Activated T-cell treated with anti-CD3 and anti-CD28 coated beads for 1 hour (primary cell): ENCODE measurements at places on chromosomes 16 and 17.
A peak's percentile ranks its signal among the peaks of the same experiment; 100 is the strongest.

DNA sequence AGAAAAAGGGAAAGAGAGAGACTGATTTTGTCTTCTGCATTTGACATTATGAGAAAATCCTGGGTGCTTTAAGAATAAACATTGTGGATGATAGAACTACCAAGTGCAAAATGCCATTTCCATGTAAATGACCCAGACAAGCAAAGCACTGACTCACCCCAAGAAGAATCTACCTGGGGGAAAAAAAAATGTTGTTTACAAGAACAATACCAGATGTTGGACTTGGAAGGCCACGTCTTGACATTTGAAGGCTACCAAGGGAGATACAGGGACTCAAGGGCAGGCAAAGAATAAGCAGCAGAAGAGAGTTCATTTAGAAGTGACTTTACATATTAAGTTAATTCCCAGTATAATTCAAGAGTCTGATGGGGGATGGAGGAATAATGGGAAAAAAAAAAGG lies 125.3 kb downstream of the TMEM114 start:
- DNase-seq, result no peak

DNA sequence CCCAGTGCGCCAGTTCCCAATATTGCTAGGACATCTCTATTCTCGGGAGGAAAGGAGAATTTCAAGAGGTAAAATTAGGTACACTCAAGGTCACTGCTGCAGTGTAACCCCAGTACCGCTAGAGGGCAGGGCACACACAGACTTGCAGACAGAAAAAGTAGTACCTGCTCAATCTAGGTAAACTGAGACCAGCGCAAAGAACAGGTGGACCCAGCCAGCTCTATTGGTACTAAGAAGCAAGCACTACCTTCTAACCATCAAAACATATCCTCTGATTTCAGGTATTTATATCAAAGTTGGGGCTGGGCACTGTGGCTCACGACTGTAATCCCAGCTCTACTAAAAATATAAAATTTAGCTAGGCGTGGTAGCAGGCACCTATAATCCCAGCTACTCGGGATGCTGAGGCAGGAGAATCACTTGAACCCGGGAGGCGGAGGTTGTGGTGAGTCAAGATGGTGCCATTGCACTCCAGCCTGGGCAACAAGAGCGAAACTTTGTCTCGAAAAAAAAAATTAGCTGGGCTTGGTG lies 3.6 kb upstream of the WDR81 start:
- peak; percentile 60 for DNase-seq

GRCh38 chr17:17511881-17512858 lies 16.0 kb upstream of the RASD1 start:
- no peak for DNase-seq

DNA sequence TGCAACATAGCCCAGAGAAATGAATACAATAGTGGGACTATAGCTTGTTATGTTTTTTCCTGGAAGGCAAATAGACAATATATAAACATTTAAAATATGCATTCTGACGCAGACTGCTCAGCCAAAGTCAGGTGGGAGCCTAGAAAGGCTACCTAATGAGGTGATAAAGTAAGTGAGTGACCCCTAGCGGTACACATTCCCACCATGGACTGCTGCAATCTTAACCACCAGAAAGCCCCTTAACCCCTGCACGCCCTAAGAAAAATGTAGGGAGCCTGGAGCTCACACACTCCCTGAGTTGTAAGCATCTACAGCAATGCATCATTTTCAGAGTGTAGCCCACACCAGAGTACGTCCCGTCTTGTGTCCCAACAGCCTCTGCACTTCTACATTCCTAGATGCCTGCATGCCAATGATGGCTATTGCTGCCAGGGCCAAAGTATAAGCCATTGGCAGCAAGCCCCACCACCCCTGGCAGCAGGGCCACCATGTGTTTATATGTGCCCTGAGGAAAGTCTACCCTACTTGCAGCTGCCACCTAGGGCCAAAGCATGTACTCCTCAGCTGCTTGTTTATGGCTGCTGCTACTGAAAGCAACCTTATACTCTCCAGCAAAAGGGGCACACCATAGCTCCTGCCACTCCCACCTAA lies 127.6 kb downstream of the KIF2B start:
- no peak for DNase-seq

GRCh38 chr17:2304931-2305330 lies 1.2 kb downstream of the SRR start:
- no peak for DNase-seq

DNA sequence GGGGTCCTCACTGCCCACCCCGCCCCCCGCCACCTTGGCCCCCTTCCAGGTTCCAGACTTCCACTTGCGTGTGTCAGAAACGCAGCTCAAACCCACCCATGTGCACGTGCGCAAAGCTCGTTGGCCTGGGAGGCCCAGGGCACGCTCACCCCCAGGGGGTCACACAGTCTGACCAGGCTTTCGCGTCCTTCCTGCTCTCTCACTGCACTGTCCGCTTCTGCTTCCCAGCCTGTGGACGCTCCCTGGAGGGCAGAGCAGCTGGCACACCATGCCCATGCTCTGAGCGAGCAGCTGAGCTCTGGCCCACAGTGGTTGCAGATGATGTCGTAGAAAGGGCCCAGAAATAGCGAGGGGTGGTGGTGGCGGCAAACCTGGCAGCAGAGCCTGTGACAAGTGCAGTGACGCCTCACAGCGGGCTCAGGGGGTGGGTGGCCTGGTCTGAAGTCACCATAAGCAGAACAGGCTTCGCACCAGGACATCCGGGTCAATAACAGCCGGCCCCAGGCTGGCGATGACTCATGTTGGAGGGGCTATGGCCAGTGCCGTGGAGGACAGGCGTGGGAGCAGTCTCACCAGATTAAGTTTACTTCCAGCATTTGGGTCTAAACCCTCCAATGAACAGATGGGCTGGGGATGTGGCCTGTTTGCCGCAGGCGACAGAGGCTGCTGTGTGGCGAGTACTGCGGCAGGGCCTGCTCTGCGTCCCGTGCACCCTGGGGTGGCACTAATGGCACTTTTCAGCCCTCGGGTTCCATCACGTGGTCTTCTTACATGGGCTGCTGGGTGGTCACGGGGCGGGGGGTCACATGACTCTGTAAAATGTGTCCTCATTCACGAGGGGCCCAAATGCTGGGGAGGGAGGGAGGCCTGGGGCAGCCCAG lies 49.0 kb downstream of the NT5M start:
- DNase-seq, result no peak

DNA sequence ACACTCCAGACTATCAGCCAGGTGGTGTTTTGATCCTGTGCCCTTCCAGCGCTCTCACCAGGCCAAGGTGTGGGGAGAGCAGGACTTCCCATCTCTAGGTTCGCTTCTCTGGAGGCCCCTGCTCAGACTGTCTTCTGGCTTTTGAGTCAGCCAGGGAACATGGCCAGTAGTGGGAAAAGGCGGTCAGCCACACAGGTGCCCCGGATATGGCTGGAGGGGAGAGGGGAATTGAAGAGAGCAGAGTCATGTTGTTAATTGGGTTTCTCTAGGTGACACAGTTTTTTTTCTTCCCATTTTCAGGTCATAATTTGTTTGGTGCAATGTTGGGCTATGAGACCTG lies 1.5 kb downstream of the MINK1 start:
- DNase-seq, result no peak

DNA sequence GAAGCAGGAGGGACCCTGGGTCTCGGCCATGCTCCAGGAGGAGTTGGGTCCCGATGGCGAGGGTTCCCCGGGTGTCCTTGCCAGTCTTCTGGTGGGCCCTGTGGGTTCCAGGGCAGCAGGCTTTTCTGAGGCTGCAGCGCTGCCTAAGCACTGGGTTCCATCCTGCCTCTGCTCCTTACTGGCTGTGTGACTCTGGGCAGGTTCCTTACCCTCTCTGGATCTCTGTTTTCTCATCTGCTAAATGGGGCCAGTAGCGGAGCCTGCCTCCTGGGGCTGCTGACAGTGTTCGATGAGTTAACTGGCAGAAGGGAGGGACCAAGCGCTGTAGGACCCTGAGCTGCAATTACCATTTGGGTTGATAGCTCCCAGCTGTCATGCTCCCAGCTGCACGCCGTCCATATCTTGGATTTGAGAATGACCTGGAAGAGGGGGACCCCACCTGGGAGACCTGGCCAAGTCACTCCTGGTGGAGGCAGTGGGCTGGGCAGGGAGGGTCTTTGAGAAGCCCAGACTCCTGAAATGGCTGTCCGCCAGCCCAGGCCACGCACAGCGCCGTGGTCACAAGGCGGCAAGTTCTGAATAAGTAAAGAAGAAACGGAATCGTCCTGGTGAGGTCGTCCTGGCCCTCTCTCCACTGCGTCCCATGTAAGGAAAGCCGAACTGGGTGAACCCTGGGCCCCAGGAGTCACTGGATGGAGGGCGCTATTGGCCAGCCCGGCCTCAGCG lies 47.2 kb upstream of the GSE1 start:
- DNase-seq, result no peak

GRCh38 chr17:44203731-44204440 lies 4.2 kb upstream of the ATXN7L3 start:
- DNase-seq, result no peak

- DNase-seq, result no peak
Measured at GRCh38 chr17:31092475-31093064, 2.2 kb upstream of the NF1 start.

GRCh38 chr16:55872130-55872529 lies 3.0 kb downstream of the CES5A start:
- DNase-seq, result no peak

GRCh38 chr17:64005734-64006167 lies 7.6 kb downstream of the PRR29 start:
- DNase-seq, result no peak

DNA sequence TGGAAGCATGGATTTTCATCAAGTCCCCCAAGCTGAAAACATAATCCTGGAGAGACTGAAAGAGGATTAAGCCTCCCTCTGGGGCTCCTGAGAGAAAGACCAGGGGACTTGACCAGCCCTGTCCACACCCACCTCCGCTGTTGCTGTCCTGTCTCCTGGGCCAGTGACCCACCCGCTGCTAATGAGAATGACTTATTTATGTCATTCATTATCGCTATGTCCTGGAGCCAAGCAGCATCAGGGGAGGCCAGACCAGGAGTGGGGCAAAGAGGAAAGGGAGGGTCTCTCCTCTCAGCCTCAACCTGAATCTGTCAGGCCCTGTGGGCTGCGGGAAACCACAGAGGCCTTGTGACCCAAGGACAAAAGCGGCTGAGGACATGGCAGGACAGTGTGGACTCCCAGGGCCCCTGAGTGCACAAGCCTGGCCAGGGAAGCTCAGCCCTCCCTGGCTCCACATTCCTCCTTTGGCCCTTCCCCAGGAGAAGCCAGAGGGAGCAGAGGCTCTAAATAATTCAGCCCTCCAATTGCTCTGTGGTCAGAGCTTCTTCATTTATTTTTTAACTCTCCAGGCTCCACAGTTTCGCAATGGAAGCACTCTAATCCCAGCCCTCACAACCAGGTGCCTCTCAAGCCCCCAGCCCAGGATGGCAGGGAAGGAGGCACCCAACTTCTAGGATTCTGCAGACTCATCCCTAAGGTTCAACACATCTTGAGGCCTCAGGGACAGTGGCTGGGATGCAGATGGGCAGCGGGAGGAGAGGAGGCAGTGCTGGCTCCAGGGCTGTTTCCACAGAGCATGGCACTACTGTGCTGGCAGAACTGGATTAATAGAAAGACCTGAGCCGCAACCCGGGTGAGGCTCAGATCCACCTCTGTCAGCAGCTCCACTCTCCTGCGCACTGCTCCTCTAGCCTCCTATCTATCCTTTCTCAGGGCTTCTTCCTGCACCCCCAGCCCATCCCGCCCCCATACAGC lies 19.1 kb downstream of the CUEDC1 start:
- no peak for DNase-seq

DNA sequence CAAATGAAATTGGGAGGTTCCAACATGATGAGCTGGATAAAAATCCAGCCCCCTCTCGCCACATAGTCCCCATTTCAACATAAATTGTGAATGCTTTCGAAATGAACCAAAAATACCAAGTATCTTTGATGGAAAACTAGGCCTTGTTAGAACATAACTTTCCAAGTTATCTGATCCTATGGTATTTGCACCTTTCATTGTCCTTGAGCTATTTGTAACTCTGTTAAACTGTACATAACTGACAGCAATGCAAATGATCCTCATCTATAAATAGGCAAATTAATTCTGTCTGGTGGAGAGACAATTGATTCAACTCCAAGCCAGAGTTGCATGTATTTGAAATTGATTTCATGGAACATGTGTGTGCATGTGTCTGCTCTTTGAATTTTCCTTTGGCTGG lies 18.2 kb downstream of the CMTM4 start:
- no peak for DNase-seq

DNA sequence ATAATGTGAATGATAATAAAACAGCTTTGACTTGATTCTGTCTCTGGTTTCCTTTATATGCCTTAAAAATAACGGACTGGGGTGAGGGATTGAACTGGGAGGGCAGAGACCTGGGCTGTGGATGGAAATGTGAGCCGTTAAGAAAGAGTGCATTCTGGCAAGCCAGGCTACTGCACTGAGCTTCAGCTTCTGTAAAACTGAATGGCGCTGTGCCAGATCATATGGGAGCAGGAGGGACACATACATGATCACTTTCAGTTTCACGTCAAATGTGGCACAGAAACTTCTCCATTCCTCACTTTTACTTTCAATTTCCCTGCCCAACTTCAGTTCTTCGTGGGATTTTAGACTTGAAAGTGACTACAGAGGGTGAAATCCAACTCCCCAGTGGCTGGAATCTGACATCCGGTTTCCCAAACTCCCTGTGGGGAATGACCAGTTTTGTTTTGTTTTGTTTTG lies 1.1 kb downstream of the MT2A start:
- peak; percentile 59 for DNase-seq

GRCh38 chr16:5722116-5722619 lies 624.6 kb upstream of the EEF2KMT start:
- DNase-seq, result no peak

GRCh38 chr16:57882792-57883191 lies 80.5 kb upstream of the KIFC3 start:
- DNase-seq, result no peak

DNA sequence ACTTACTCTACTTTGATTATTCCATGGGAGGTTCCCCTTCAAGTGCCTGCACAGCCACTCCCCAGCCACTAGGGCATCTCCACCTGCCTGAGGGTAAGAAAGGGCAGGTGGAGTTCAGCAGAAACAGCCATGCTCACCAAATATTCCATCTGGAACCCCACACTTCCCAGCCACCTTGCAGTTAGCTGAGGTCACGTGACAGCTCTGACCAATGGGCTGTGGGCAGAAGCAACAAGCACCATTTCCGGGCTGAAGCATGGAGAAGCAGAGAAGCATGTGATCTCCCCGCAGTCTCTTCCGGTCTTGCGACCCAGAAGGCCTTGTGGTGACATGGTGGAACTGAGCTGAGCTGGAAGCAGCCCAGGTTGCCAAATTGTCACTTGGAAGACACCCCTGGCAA lies 108.6 kb downstream of the CCT6B start:
- DNase-seq, result no peak

DNA sequence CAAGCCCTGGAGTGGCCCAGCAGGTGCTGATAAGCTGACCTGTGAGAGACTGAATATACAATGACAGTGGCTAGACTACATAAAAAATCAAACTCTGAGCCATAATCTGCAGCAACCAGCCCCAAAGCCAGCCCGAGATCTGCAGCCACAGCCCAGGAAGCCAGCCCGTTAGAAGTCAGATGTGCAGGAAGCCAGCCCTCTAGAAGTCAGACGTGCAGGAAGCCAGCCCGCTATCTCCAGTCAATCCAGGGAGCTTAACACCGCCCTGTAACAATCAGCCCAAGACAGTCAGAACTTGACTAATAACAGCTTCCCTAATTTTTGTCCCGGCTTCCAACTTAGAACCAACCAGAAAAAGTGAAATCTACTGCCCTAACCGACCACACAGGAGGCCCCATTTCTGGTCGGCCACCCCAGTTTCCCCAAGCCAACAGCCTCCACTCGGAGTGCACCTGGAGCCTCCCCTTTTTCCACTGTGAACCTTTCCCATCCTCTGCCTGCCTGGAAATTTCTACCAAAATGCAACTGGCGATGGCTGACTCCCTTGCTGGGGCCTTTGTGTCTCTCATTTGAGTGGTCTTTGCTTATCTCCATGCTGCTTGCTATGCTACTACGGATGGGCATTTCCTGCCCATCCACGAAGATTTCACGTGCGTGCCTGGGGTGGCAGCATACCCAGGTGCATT lies 769.3 kb downstream of the KCNJ18 start:
- no peak for DNase-seq
